ENCODE measurements at places on chromosomes 4 and X. TPM values are rescaled to one million over a fixed set of nuclear protein-coding genes. Genes with fewer than 3 reads are reported as not detected.
A peak's percentile ranks its signal among the peaks of the same experiment; 100 is the strongest.

DNA sequence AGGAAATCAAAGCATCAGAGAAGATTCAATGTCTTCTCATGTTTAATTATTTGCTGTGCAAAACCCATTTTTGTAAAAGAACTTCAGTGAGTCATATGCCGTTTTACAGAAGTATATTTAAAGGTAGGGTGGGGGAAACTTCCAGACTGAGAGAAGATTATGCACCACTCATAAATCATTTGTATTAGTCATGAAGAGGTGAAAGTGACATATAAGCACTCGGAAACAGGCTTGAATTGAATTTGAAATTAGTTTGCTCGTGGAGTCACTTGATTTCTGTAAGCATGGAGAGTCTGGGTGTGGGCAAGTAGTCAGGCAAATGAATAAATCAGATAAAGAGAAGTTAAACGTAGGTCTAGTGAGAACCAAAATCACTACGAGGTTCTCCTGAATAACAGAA, 335.1 kb downstream of the ANK2 start:
- DNase-seq, result peak; percentile 46

GRCh38 chr4:10259976-10260375, 143.4 kb upstream of the WDR1 start:
- DNase-seq, result no peak

DNA sequence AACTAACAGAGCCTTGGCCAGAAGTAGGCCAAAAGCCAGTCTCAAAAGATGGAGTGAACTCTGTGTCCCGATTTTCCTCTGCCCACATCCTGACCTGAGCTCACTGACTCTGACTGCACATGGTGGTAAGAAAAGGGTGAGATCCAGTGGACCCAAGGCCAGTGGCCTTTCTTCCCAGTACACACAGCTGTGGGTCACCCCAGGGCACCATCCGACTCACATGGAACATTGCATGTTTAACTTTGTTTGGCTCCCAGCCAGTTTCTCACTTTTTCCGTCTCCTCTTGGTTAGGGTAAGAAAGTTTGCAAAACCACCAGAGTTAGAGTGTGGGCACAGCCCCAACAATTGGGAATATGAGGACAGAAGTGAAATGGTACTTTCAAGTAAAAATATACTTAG, 69.8 kb downstream of the GAB1 start:
- DNase-seq, result no peak

DNA sequence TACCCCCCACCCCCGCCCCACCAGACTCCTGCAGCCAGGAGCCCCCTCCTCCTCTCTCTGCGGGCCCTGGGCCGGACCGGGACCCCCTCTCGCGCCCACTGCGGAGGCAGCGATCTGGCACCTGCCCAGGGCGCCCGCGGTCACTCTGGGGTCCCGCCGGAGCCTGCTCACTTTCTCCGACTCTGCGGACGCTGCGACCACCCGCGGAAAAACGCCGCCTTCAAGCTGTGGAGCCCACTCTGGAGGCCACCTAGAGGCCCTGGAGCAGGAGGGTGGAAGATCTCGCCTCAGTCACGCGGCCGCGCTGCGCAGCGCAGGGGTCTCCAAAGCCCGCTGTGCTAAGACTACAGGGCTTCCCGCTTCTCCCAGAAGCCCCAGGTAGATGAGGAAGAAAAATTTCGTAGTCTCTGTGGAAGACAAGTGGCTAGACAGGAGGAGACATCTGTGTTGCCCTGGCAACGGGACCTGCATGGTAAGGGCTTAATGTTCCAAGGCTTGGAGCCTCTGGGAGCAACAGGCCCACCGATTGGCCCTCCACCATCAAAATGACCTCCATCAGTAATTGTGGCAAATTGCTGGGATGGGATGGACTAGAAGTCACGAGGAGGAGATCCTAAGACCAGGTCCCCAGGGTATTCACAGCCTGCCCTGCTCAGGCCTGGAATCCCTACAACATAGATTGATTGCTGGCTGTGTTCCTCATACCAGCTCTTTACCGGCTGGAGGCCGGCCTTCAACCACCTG, at the start of gene PNMA6F:
PNMA6F (minus strand) TSS at position 387 of the 744 bp plus-strand sequence. CDS start 1,093 bp downstream, outside the sequence.
- DNase-seq, result no peak

DNA sequence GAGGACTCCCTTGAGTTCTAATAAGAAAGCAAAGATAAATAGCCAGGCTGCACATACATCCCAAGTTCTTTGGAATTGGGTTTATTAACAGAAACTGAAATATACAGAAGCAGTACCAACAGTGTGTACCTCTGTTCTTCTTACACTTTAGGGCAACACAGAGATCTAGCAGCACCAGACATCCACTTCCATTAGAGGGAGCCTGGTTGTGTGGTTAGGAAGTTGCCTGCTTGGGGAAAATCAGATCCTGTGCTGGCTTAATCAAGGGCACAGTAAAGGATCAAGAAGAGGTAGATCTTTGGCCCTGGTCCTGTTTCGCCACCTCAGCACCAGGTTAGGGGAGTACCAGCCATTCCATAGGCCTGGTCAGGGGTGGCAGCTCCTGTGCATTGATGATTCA, 231.1 kb upstream of the ARHGAP24 start:
- no peak for DNase-seq

GRCh38 chr4:169628579-169628978, 8.2 kb downstream of the CLCN3 start:
- no peak for DNase-seq

DNA sequence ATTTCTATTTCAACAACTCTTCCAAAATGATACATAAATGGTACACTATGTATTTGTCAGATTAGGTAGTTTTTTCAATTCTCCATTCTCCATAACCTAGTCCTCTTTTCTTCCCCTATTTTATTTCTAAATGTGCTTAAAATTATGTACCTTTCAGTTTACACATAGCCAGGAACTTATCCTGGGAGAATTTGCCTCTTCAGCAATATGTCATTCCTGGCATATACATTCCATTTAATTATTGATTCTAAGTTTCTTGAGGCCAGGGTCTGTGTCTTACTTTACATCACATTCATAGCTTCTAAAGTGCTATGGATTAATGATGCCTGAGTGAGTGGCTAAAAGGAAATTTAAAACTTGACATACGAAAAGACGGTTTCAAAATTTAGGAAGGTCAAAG, 199.8 kb downstream of the PDGFRA start:
- DNase-seq, result no peak

NWD2 gene
- polyA plus RNA-seq, result 0.07 TPM

All from muscle of back (tissue), 13 donors.